Upper lobe of left lung (tissue), 6 donors: ENCODE measurements at places on chromosomes 7 and 10. TPM values are rescaled to one million over a fixed set of nuclear protein-coding genes. Genes with fewer than 3 reads are reported as not detected.

DNA sequence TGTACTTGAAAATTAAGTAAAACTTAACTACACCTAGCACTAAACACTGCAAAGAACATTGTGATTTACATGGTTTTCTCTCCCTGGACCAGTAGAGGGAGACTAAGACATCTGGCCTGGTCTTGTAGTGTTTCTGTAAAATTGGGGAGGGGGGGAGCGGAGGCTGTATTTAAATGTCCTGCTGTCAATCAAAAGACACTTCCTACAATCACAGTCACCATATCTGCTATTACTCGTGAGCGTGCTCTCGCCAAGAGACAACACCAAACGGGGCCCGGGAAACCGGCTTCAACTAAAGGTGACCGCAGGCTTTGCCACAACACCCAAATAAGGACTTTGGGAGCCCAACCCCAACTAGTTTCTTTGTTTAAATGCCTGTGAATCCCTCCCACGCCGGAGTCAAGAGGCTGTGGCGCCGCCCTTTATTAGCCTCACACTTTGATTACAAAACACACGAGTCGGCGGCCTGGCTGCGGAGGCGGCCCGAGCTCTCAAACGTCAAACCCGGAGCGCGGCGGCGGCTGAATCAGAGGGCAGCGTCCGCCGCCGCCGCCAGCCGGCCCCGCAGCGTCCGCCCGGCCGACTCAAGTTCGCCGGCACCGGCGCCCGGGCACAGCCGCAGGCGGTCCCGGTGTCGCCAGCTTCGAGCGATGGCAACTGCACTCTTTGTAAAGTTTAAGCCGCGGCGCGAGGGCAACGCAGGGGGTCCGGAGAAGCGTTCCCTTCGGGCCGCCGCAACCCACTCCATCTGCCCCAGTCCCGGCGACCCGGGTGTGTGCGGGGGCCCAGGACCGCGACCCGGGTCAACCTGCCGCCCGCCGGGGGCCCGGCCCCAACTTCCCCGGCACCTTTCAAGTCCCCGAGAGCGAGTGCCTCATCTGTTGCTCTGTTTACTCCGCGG, 1.3 kb downstream of the KDM7A start:
- DNase-seq: peak; percentile 97

- no peak for DNase-seq
Observed at GRCh38 chr10:103598654-103599115, 105.2 kb downstream of the NEURL1 start.

DNA sequence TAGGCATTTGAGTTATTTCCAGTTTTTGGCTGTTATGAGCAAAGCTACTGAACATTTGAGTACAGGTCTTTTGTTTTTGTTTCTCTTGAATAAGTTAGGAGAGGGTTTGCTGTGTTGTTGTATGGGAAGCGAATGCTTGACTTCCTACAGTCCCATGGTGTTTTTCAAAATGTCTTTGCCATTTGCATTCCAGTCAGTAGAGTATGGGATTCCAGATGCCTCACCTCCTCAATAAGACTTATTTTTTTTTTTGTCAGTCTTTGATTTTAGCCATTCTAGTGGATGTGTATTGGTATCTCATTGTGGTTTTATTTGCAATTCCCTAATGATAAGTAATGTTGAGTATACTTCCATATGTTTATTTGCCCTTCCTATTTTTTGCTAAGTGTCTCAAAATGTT, 19.4 kb downstream of the CDK13 start:
- no peak for DNase-seq

DNA sequence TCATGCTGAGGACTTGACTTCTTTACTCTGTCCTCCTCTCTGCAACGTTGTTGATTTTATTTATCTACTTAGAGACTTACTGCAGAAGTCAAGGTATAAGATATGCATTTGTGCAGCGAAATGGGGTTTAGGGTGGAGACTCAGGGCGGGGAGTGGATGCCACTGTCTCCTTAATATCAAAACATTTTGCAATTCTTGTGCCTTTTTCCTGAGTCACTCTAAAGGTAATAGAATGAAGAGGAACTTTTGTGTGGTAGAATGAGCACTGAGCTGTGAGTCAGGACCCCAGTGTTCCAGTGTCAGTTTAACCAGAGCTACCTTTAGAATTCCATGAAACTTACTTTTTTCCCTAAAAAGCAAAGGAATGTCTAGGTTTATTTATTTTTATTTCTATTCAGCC, 78.2 kb downstream of the VTI1A start:
- no peak for DNase-seq

GRCh38 chr10:121615836-121616235, 17.6 kb upstream of the FGFR2 start:
- DNase-seq: no peak

- no peak for DNase-seq
Observed at GRCh38 chr7:70415179-70415972, 716.6 kb upstream of the GALNT17 start.

DNA sequence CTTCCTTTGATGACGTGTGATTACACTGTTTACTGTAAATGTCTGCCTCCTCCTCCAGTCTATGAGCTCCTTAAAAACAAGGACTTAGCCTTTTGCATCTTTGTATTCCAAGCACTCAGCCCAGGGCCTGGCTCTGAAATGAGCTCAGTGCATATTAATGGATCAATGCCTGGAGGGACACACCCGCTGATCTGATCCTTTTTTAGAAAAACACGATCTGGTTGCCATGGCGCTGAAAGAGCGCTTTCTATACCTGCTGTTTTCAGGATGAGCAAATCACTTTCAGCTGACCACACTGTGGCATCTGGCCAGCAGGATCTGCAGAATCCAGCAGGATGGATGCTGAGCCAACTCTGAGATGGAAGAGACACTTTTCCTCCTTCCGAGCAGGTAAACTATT, 37.8 kb upstream of the GARS1 start:
- no peak for DNase-seq

- DNase-seq: peak; percentile 31
Observed at GRCh38 chr10:118259288-118259906, 82.7 kb downstream of the FAM204A start.

- DNase-seq: no peak
Observed at GRCh38 chr10:44755481-44755880, 155.7 kb upstream of the TMEM72 start.

DNA sequence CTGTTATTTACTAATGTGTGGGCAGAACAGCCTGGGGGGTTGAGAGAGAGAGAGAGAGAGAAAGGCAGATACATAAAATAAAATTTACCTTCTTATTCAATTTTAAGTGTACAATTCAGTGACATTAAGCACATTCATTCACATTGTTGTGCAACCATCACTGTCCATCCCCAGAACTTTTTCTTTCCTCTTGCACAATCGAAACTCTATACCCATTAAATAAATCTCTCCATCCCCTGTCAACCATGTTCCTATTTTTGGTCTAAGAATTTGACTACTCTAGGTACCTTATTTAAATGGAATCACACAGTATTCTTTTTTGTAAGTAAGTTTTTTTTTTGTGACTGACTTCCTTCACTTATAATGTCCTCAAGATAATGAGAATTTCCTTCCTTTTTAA, 181.6 kb downstream of the SND1 start:
- no peak for DNase-seq

- peak; percentile 91 for DNase-seq
Observed at GRCh38 chr10:132306864-132307751, 642 bp downstream of the STK32C start.

- DNase-seq: no peak
Observed at GRCh38 chr10:103145860-103146466, 47.1 kb downstream of the NT5C2 start.

DNA sequence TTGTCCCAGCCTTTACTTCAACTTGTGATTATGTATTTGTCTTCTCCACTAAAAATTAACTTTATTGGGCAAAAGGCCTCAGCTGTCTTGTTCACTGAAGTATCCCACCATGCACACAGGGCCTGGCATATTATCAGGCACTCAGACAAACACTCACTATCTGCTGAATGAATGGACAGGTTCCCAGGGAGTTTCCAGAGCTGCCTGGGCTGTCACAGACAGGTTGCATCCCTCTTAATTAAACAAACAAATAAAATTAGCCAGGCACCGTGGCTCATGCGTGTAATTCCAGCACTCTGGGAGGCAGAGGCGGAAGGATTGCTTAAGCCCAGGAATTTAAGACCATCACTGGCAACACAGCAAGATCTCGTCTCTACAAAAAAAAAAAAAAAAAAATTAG, 1.5 kb upstream of the TSPAN14 start:
- no peak for DNase-seq

DNA sequence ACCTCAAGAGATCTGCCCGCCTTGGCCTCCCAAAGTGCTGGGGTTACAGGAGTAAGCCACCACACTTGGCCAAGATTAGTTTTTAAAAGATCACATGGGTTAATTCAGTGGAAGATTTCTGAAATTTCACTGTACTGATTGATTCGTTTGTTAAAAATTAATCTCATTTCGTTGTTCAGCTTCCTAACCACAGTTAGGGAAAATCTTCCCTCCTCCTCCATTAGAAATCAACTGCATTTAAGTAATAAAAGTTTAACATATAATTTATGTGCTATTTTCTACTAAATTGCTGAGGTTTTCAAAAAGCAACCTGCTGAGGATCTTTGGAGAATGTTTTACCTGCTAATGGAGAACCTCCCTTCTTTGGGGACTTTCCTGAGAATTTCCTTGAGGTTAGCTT, 522.4 kb downstream of the GATA3 start:
- DNase-seq: no peak

DNA sequence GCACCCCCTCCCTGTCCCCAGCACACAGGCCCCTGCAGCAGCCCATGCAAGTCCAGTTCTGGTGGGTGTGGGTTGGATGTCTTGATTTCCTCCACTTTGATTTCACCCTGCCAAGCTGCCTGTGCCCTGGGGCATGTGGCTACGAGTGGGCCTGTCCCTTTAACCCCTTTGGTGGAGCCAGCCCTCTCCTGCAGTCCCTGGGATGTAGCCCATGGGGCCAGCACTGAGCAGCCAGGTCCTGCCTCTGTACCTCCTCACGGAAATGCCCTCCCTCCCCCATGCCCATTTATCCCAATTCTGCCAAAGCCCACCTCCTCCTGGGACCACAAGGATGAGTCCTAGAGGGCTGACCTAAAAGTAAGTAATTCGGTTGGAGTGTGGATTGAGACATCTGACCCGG, 11.9 kb downstream of the COL13A1 start:
- DNase-seq: no peak

DNA sequence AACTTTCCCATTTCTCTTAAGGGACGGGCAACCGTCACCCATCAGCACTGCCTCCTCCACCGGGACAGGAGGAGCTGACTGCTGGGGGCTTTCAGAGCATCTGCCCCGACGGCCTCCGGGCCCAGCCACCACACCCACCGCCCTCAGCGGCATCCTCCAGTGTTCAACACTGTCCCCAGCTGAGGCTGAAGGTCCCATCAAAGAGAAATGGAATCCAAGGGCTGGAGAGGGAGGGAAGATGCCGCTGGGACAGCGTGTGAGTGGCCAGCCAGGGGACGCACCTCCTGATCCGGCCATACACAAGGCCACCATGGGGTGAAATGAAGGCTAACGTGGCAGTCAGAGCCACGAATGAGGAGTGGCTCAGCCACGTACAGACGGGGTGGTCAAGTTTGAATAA, 153.6 kb upstream of the PPP2R2D start:
- DNase-seq: no peak

DNA sequence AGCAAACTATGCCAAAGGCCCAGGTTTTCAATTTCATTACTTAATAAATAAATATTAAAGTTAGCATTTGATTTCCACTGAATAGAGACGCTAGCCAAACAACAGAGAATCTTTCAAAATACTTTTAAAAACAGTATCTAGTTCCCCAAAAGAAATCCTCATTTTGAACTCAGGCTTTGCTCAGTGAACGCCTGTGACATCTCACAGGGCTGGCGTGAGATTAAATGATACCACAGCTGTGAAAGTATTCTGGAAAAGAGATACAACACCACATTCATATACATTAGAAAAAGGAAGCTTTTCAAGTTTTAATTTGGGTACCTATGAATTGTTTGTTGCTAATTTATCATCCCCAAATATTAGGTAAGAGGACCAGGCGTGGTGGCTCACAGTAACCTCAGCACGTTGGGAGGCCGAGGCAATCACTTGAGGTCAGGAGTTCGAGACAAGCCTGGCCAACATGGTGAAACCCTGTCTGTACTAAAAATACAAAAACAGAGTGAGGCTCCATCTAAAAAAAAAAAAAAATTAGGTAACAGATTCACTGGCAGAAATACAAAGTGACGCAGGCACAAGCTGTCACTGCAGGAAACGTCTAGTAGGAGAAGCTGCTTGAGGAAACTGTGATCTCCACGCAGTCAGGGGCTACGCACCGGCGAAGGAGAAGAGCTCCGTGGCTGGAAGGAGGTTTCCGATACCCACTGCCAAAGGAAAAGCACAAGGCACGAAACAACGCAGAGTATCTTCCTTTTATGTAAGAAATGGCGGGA, 50.0 kb downstream of the AMZ1 start:
- no peak for DNase-seq

DNA sequence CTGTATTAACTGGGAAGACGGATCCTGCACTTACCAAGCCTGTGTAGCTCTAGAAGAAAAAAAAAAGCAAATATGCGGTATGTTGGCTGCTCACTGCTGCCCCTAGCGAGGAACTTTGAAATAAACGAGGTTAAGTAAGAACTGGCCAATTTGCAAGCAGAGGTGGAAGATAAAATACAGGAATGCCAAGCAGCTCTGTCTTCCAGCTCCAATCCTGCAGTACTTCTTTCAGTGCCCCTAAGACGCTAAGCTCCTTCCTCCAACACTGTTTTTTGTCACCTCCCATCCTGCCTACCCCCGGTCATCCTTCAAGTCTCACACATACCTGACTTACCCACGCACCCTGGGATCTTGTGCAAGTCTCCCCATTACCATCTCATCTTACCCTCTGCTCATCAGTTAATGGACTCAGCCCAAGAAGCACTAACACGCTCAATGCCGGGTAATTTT, 809 bp downstream of the C10orf143 start:
- DNase-seq: no peak

Gene KCNIP2
- 21.0 TPM for total RNA-seq

Gene AP5Z1
- total RNA-seq: 51.2 TPM

Gene HBP1
- 75.1 TPM for total RNA-seq

Gene MGMT
- 21.3 TPM for total RNA-seq

Gene SEMA3D
- total RNA-seq: 4.2 TPM
